ENCODE measurements at places on chromosomes 3 and 15.

- DNase-seq: no peak
Measured at GRCh38 chr15:81780966-81781365, 264.9 kb downstream of the MEX3B start.

DNA sequence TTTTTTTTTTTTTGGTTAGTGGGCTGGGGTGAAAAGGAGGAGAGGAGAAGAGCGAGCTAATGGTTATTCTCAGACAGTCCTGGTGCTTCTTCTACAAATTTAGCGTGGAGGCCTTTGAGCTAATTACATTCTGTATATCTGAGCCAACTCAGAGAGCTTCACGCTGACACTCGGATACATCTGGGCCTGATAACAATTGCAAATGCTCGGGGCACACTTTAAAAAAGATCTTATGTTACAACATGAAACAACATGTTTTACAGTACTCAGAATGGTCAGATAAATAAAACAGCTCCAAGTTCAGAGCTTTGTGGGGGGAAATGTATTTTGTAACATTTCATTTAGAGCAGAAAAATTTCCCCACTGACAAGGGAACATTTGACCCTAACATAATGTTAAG is 966.9 kb upstream of the NR2F2 start:
- DNase-seq: no peak

DNA sequence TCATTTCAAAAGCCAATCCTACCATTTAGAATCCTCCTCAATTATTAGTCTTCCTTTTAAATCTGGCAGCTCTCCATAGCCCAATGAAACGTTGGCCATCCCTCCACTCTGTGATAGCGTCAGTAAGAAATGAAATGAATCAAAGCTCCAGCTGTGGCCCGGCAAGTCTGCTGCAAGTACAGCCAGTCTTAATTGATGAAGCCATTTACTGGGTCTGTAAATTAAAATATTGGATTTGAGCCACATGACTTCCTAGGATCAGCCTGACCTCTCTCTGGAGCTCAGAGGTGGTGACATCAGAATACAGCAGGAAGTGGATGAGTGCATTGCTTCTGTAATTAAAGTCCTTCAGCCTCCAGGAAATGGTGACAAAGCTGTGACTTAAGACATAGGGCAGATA is 347.0 kb upstream of the LMCD1 start:
- no peak for DNase-seq

DNA sequence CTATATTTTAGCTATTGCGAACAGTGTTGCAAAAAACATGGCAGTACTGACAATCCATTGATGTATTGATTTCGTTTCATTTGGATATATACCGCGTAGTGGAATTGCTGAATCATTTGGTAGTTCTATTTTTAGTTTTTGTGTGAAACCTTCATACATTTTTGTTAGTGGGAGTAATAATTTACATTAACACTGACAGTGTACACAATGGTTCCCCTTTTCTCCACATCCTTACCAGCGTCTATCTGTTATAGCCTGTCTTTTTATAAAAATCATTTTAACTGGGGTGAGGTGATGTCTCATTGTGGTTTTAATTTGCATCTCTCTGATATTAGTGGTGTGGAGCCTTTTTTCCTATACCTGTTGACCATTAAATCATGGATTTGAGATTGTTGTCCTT is 392.4 kb upstream of the ALCAM start:
- DNase-seq: no peak

DNA sequence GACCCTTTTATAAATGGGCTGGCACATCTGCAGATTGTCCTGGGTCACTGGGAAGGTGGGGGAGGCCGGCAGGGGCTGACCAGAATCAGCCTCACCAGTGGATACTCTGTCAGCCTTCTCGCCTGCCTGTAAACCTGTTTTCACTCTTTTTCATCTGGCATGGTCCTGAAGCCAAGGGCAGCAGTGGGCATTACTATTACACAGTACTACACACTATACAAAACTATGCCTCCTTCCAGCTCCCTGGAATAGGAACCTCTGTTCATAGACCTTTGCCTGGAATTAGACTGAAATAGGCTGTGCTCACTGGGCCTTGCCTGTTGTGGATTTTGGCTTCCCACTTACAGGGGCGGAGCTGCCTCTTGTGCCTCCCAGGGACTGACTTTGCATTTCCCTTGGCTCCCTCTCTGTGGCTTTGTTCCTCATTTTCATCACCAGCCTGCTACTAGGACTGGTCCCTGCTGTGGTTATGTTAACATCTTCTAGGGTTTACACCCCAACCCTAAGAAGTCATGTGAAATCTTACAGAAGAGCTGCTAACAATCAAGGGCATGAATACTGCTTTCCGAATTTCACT is 120.7 kb downstream of the FNDC3B start:
- DNase-seq: peak; percentile 89

- no peak for DNase-seq
Measured at GRCh38 chr3:122777563-122777962, 16.1 kb downstream of the HSPBAP1 start.

DNA sequence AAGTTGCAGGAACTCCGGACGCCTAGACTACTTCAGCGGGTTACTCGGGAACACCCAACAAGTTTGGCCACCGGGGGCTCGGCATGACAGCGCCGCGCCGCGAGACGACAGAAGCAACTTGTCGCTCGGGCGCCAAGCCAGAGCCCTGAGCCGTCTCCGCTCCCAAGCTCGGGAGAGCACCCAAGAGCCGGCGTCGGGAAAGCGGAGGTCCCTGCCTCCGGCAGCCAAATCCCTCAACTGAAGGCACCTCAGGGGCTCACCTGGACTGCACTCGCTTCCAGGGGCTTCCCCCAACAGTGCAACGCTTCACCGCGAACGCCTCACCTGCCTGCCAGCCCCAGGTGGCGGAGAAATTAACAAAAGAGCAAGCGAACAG is 640 bp downstream of the MB21D2 start:
- peak; percentile 78 for DNase-seq

GRCh38 chr3:129015388-129016105 is 14.4 kb downstream of the EFCC1 start:
- no peak for DNase-seq

DNA sequence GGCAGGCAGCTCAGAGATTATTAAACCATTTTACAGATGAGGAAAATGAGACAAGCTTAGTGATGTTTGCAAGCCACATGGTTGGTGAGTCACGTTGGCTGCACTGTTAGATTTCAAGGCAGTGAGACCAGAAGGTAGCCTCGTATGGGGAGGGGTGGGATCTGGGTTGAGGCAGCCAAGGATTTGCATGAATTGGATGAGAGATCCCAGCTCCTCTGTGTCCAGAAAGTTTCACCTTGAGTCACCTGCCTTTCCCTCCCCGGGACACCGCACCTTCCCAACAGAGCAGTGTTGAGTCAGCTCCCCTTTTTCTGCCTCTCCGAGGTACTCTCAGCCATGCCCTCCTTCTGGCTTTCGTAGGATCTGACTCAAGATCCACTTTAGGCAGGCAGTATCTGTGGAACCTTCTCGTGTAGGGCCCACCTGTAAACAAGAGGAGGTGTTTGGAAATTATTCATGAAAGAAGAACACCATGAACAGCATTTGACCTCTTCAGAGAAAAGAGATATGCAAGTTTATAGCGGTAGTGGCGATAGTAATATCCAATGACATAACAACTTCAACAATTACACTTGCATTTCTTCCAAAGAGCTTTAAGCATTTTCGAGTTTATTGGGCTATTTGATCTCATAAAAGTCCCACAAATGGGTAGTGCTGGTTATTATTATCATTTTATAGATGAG is 46.8 kb upstream of the VPS8 start:
- DNase-seq: no peak

DNA sequence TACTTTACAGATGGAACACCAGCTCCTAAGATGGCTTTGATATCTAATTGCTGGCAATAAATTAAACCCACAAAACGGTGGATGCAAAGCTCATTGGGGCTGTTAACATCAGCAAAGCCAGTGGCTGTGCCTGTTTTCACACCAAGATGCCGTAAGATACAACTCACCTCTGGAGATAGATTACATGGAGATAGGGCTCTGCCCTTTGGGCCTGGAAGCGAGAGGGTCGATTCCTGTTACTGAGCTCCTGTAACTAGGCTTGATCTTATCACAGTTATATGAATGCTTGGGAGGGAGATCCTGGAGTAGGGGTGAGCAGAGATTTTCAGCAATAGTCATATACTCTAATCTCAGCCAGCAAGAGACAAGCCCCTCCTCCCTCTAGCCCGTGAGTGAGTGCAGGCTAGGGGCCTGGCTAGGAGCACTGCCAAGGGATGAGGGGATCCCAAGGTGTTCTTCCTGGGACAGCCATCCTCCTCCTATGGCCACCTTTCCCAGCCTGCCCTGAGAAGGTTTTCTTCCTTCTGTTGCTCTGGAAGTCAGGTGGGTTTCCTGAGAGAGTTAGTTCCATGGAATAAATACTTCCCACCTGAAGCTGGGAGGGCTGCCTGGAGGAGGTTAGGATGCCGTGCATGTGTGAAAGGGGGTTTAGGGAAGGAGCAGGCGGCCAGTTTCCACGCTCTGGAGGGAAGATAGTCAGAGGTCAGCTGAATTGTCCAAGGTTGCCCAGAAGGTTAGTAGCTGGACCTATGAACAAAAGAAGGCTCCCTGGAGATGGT is 18.1 kb upstream of the DOCK3 start:
- no peak for DNase-seq

GRCh38 chr3:9552252-9552999 is 1.2 kb downstream of the LHFPL4 start:
- peak; percentile 35 for DNase-seq

- peak; percentile 57 for DNase-seq
Measured at GRCh38 chr15:63402498-63403253, 21.0 kb upstream of the CA12 start.

DNA sequence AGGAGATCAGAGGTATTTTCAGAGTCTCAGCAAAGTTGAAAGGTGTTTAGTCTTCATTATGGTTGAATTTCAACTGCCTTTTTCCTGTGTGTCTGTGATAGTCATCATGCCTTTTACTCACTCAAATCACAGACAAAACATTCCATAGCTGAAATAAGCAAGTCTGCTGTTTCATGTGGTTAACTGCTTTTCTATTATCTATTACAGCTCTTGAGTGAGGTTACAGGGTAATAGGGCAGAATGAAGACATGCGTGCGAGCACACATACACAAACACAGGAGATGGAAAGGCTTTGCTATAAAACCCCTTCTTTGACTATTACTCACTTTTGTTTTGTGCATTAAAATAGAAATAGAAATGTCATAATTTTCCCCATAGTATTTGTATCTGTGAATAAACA is 192.6 kb upstream of the RARB start:
- no peak for DNase-seq

GRCh38 chr15:48318131-48318530 is 13.1 kb upstream of the DUT start:
- DNase-seq: no peak

DNA sequence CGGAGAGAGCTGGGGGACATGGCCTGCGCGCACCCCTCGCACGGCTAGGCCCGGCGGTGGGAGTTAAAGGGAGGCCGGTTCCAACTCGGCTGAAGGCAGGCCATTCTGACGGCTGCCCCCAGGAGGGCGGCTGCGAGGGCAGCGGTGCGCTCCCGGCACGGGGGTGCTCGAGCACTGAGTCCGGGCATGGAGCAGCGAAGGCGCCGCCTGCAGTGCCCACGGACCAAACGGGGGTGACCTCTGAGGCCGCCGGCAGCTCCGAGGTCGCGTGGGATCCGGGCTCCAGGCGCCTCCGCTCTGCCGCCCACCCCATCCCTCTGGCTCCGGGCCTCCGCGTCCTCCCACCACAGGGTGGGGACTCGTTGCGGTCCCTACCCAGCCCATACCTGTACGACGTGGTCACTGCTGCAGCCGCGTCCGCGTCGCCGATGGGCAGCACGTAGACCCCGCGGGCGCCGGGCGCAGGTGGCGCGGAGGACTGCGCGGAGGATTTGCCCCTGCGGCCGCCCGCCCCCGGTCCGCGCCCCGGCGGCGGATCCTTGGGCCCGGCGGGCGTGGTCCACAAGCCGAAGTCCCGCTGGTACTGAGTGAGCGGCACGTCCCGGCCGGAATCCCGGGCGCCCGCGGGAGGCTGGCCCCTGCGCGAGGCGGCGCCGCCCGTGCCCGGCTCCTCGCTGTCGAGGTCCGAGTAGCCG is 469 bp downstream of the MAP6D1 start:
- no peak for DNase-seq

- DNase-seq: peak; percentile 83
Measured at GRCh38 chr3:53180305-53181023, 19.5 kb downstream of the PRKCD start.

GRCh38 chr3:53493595-53493962 is 832 bp upstream of the CACNA1D start:
- no peak for DNase-seq

GRCh38 chr3:169759256-169759655 is 5.6 kb downstream of the TERC start:
- no peak for DNase-seq

DNA sequence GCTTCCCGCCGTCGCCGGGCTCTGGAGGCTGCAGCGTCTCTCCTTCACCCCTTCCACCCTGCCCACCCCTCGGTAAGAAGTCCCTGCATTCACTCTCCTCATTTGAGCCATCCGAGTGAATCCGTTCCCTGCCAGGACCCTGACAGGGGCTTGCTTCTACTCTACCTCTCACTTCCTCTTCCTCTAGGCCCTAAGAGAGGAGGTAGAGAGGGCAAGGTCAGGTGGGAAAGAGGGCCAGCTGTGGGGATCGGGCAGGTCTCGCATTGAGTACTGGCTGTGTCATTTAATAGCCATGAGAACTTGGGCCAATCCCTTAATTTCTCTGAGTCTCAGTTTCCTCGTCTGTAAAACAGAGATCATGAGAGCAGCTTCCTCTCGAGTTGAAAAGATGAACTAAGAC is 283.6 kb downstream of the UACA start:
- DNase-seq: no peak

DNA sequence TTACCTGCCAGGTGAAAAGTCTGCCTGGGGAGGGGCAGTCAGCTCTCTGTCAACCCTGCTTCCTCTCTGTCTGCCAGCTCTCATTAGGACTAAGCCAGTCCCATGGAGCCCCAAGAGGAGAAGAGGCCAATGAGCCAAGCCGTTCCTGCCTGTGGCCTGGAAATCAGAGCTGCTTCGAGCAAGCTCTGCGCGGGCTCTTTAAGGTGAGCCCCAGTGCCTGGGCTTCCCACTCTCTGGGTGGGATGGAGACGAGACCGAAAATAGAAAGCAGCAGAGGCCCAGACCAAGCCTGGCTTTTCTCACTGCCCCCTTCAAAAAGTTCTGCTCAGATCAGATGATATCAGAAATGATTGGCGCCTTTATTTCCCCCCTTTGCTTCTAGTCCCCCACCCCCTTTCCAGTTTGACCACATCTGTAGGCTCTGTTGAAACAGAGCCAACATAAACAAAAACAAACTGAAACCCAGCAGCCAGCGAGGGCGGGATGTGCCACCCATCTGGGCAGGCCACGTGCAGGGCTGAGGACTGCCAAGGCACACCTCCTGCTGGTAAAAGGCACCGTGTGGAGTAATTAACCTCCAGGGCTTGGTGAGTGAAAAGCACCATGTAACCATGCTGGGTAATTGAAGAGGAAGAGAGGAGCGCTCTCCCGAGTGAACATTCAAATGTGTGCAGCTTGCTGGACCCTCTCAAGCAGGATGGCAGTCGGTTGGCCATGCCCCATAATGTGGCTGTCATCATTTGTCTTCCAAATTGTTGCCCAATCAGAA is 471.0 kb upstream of the PROK2 start:
- peak; percentile 21 for DNase-seq

- DNase-seq: no peak
Measured at GRCh38 chr3:35722902-35723301, 83.6 kb downstream of the ARPP21 start.

GRCh38 chr3:32454731-32455608 is 47.7 kb downstream of the CMTM6 start:
- DNase-seq: no peak

- DNase-seq: no peak
Measured at GRCh38 chr3:150035910-150036612, 65.4 kb upstream of the PFN2 start.

Data from inflammatory macrophage (primary cell).